ENCODE measurements at places on chromosomes 4 and X. TPM values are rescaled to one million over a fixed set of nuclear protein-coding genes. Genes with fewer than 3 reads are reported as not detected.

The DIPK2B gene
- total RNA-seq = 1.9 TPM

The USP27X gene
- total RNA-seq = 1.3 TPM

The XAGE1B gene
- not detected for total RNA-seq

The EVC2 gene
- 1.1 TPM for total RNA-seq

The HSFX2 gene
- total RNA-seq = 1.1 TPM

The CT45A5 gene
- total RNA-seq = not detected

The CT83 gene
- total RNA-seq = not detected

DNA sequence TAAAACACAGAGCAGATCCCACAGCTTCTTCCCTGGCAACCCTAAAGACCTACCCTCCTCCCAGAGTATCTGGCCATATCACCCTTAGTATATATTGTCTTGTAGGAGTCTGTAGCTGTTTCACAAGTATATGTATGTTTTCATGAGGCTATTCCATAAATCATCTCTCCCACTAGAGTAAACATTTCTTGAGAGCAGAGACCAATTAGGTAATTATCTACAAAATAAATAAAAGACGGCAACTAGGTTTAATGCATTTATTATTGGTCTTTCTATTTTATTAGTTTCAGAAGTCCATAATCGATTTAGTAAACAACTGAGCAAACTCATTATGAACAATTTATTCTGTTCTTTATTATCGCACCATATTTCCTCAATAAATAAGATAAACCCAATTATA lies 7.0 kb downstream of the ACOT9 start:
- no peak for DNase-seq

GRCh38 chrX:139559383-139560042 lies 29.0 kb downstream of the F9 start:
- DNase-seq = no peak

DNA sequence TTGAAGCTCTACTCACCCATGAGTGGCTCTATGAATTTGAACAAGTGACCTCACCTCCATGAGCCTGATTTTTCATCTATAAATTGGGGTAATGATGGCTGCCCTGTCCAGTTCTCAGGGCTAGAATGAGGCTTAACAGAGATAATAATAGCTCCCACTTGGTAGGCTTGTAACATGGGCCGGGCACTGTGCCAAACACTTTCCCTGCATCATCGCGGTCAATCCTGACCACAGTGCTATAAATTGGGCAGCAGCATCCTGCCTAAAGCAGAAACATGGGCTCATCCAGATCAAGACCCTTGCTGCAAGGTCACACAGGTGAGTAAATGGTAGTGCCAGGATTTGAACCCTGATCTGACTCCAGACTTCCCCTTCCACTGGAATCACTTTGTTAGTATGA lies 12.8 kb downstream of the APLN start:
- no peak for DNase-seq

DNA sequence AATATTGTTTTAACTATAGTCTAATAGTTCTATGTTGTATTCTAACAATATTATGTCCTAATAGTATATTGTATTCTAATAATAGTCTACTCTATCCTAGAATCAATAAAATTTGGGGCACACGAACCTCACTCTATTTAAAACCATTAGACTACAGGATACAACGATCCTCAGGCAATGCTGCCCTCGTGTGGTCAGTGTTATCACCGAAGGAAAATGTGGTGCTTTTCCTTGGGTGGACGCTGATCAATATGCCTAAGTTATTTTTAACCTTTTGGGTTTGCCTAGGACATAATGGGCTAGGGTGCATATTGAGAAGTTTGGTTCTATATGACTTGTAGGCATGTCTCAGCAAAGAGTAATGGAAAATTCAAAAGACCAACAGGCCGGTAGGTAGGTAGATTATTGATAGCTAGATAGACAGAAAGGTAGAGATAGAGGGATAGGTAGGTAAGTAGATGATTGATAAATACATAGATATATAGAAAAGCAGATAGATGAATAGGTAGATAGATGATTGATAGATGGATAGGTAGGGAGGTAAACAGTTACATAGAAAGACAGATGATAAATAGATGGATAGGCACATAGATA lies 75.1 kb downstream of the PRKX start:
- DNase-seq = no peak

- no peak for DNase-seq
Measured at GRCh38 chrX:34642849-34643248, 14.2 kb downstream of the TMEM47 start.

GRCh38 chr4:139740531-139741041 lies 75.0 kb downstream of the MGST2 start:
- peak; percentile 38 for DNase-seq

DNA sequence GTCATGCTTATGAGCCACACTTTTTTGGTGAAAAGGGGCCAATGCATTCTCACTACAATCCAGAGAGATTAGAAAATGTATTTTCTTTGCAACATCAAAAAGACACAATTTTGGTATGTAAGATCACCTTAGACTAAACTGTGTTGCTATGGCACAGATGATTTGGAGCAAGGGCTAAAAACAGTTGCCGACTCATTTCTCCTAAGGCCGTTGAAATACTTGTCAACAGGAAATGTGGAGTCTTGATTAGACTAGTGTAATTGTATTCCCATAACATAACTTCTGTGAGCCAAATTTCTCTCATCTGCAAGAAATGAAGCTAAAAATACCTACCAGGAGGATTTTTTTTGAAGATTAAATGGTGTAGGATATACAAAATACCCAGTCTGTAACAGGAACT lies 2547.7 kb downstream of the ARAP2 start:
- no peak for DNase-seq

DNA sequence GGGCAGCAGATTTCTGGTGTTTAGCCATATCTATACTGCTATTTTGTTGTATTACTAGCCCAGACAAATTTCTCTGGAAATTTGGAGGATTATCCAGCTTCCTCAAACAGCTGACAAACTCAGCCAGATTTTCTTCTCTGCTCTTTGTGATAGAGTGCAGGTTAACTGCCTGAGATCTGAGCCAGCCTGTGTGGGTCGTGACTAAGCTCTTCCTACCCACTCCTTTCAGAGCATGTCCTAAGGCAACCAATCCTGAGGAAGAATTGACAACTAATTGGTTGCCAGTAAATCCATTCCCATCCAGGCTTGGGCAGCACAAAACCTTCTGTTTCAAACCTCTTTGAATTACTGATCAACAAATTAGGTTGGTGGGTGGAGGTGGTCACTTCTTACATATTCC lies 2.5 kb upstream of the GABRA2 start:
- no peak for DNase-seq

DNA sequence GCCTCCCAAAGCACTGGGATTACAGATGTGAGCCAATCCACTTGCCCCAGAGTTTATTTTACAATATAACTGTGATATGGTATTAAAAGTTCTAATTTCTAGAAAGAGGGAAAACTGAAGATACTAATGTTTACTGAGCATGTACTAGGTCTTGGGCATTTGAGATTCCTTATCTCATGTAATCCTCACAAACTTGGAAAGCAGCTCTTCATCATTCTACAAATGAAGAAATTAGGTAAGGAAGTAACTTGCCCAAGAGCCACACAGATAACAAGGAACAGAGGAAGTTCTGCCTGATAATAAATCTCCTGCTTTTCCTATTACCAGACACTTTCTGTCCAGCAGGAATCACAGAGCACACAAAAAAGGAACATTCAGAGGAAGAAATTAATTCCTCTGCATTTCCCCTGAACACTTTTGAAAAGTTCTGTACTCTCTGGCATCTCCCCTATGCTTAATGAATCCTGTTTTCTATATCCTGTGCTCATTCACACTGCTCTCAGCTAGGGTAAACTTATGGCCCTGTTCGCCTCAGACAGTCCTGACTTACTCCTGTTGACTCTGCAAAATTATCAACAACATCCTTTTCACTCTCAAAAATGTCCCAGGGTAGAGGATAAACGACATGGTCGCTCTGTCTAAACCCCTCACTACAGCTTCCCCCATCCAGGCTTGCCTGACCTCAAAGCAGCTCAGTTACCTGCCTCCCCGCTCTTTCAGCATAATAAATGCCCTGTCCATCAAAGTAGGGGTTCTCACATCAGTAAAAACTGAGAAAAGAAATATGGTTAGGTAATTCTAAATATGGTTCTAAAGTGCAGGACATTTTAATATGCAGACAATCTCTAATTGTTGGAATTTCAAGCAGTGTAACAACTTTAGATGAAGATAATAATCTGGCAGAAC lies 13.6 kb downstream of the SH3RF1 start:
- no peak for DNase-seq

DNA sequence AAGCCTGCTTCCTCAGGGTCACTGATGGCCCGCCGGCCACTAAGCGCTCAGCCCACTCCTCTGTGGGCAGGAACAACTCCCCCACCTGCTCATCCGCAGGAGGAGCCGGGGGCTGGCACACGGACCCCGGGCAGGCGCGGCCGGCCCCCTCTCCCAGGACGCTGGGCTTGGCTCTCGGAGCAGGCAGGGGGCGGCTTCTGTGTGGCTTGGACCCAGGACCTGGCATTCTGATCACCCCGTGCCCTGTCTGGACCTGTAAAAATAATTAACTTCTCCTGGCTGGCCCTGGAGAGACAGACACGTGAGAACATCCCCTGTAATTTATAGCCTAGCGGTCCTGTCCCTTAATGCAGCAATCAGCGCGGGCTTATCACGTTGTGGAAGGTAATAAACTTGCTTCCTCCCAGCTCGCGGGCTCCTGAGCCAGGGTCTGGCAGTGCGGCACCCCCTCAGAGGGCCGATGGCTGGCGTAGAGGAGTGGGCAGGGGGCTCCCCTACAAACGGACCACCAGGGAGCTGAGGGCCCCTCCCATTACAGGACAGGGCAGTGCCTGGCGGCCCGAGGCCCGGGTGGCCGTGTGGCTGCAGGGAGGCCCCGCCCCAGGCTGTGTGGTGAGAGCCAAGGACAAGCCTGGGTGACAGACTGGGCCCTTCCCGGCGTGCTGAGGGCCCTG lies 84.5 kb upstream of the NKX1-1 start:
- no peak for DNase-seq

DNA sequence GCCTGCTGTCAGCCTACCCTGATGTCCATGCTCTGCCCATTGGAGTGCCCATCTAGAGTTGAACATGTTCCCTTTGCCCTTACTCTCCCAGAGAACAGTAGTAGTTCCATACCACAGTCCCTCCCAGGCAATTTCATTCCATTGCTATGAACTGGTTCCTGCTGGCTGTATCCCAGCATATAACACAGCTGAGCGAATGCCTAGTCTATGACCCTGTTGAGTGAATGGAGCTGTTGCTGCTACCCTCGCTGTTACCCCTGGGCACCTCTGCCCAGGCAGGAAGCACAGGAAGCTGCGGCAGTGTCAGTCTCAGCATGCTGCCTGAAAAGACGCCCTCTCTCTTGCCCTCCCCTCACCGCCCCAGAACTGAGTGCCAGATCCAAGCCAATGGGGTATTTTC lies 73.3 kb downstream of the SOX3 start:
- no peak for DNase-seq

DNA sequence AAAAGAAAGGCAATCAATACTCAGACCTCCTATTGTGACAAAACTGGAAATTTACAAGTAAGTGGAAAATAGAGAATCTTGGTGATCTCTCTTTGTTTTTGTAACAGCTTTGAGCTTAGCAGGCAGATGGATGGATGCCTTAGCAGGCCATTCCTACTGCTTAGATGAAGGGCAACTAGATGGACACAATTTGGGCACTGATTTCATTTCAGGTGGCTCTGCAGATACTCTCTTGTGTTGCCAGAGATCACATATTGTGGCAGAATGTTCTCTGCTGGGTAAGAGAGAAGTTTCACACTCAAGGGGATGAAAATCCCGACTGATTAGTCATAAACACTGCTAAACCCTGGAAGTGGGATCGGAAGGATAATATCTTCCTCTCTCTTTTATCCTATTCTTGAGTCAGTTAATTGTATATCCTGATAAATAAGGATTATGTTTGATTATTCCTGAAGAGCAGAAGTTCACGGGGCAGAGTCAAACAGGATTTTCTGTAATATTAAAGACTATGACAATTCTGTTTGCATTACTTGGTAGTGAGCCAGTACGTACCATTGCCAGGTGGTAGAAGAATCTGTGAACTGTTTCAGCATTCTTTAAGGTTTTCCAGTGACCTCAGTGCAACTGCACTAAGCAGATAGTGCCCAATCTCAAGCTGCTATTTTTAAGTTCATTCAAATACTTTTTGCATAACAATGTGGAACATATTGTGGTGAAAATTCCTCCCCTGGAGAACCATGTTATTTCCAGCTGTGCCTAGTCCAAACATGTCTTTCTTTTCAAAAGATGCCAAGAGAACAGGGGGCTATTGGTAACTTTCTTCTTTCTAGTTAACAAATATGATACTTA lies 974.3 kb downstream of the FSTL5 start:
- DNase-seq = no peak
